Suprapubic skin (tissue), 4 donors: ENCODE measurements at places on chromosomes 4 and X. TPM values are rescaled to one million over a fixed set of nuclear protein-coding genes. Genes with fewer than 3 reads are reported as not detected.

Gene PFKFB1
- total RNA-seq: not detected

Gene STATH
- not detected for total RNA-seq

Gene XG
- total RNA-seq: 34.1 TPM

Gene STK32B
- 0.80 TPM for total RNA-seq

Gene CFAP99
- not detected for total RNA-seq

DNA sequence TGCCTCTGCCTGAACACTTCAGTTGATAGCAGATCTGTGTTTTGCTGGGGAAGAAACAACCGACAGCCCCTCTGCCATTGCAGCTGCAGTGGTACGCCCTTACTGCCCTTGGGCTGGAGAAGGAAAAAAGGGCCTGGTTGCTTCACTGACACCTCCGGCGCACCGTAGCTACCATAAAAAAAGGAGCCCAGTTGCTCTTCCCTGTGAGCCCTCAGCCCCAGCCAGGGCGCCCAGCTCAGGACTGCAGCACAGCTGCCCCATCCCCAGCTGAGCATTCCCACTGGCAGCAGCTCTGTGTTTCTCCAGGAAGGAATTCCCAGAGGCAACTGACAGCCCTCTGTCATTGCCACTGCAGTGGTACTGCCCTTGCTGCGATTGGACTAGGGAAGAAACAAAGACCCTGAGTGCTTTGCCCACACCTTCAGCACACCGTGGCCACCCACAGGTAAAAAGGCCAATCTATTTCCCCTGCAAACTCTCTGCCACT, 142.7 kb downstream of the DKK2 start:
- DNase-seq: no peak

DNA sequence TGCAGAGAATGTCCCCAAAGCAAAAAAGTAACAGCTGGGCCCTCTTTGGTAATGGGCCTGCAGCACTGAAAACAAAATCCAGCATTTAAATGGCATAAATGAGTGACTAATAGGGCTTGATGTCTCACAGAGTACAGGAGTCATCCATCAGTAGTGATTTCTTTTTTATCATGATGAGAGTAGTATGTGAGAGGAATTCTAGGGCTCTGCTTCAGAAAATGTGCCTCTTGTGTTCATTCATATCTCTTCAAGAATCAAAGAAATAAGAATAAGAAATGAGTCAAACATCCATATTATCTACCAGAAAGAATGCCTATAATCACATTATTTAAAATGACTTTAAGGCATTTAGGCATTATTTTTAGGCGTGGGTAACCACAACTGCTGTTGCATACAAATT, 792.9 kb upstream of the HTR2C start:
- DNase-seq: no peak

DNA sequence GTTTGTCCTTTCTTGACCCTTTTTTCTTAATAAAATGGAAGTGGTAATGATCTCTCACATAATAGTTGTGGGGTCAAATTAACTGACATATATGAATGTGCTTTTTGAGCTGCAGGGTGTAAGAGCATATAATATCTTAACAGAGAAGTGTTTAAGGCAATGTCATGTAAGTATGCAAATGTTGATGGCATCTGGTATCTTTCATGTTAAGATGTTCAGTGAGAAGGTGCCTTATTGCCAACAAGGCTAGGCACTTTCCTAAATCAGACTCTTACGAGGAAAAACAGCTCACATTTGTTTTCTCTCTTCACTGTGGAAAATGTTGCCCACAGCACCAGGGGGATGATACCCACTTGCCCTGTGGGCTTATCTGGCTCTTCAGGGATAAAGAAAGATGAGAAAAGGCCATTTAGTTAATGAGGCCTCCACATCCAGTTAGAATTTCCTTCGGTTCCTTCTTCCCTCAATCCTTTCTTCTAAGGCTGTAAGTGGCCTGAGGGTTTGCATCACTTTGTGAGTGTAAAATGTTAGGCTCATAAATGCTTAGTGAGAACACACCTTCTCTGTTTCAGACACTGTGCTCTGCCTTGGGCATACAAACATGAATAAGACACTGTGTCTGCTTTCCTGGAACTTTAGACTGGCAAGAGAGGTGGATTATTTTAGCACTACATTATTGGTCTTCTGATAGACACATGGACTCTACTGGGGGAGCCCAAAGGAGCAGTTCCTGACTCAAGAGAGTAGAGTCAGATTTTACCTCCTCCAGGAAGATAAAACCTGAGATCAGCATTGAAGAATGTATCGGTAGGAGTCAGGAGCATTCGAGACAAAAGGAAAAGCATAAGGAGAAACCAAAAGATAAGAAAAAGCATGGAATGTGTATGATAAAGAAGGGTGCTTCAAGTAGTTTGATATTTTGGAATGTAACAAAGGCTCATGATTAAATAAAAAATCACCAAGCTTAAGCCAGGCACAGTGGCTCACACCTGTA, 135.5 kb downstream of the SOWAHB start:
- DNase-seq: no peak

DNA sequence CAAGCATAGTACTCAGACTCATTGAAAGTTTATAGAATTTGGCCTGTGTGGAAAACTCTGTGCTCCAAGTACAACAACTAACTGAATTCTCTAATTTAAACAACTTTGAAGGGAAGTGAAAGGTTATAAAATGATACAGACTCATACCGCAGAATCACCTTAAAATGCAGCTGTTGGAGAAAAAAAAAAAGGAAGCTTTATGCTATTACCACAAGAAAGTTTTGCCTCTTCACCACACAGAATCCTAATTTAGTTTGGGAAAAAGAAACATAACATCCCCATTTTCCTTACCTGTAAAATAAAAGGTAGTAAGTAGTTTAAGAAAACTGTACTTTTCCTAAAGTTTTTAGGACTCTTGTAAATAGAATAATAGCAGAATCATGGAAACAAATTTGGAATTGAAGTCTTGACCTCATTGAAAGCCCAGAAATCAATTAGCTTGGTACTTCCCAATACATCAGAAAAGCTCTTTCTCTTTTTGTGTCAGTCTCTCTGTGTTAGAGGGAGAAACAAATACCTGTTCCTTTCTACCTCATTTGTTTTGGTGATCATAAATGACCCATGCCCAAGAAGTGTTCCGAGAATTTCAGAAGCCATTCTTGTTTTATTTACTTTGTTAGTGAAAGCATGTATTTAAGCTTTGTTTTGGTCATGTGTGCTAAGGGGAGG, 78.8 kb downstream of the NFKB1 start:
- DNase-seq: no peak

GRCh38 chr4:103105558-103106356, 6.1 kb upstream of the BDH2 start:
- no peak for DNase-seq

- no peak for DNase-seq
These were observed 218.7 kb upstream of the HS3ST1 start for GRCh38 chr4:11647433-11647832.
